ENCODE measurements at places on chromosomes 3 and 15. TPM values are rescaled to one million over a fixed set of nuclear protein-coding genes. Genes with fewer than 3 reads are reported as not detected.

The LMOD3 gene
- 0.41 TPM for total RNA-seq

The RTP1 gene
- 0.41 TPM for total RNA-seq

The GOLGA6L9 gene
- 4.1 TPM for total RNA-seq

GRCh38 chr15:95884276-95884675, 446.2 kb upstream of the NR2F2 start:
- no peak for DNase-seq

DNA sequence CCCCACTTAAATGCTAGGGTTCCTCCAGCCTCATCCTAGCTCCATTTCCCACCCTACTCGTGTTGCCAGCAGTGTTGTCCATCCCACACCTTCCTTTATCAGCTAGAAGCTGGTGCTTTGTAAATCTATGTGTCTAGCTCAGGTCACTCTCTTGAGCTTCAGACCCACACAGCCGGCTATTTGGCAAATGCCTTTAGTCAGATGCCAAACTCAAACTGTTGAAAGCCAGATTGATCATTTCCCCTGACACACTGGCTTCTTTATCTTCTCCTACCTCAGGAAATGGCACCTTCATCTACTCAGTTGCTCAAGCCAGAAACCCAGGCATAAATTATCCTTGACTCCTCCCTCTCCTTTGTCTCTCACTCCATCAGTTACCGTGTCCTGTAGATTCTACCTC, 61.5 kb upstream of the TPM1 start:
- DNase-seq: no peak

DNA sequence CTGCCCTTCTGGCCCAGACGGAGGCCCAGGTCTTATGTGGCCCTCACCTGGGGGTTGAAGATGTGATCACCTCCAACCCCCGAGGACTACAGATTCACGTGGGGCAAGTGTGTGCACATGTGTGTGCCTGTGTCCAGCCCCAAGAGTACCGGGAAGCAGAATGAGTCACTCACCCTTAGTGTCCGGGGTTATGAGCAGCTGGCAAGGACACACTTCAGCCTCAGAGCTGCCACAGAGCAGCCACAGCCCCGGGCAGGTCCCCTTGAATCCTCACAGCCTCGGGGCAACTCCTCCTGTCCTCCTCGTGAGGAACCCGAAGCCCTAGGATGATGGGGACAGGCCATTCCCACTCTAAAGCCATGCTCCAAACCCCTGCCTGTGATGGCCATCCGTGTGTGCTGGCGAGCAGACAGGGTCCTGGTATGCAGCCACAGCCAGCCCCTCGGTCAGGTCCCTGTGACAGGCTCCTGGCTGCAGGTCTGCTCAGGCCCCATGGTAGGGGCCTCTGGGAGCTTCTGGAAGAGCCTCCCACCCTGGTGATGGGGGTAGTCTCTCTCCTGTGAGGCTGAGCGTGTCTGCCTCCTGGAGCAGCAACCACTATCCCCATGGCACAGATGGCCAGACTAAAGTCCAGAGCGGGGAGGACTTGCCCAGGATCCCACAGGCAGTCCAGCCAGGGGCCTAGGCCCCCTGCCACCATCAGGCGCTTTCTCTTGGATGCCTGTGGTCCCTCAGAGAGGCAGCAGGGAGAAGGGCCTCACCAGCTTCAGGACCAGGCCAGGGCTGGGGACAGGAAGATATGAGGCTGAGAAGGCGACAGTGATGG, 852 bp downstream of the STAB1 start:
- no peak for DNase-seq

GRCh38 chr15:89812011-89812846, 2.4 kb downstream of the ANPEP start:
- DNase-seq: peak; percentile 54

DNA sequence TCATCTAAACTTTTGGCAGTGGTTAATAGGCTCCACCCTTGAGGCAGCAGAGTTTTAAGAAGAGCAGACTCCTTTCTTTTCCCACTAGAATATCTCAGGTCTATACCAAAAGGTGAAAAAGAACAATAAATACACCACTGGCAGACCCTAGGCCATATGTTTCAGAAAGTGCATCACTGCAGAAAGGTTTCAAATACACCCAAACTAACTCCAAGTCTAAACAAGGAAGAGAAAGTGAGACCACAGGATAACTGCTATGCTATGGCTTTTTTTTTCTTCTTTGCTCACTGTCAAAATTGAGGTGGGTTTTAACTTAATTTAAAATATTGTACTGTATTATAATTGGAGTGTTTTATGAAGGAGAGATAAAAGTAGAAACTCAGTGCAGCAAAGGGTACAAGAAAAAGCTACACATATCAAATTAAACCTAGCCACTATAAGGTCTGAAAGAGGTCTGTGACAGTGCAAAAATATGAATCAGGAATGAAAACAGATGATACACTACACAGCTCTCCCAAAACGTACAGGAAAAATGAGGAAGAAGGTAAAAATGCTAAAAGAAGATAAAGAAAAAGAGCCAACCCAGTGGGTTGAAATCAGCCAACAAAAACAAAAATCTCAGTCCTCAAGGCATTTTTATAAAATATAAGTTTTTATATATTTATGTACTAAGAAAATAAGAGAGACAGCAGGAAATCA, 8.4 kb downstream of the SNX4 start:
- DNase-seq: no peak

DNA sequence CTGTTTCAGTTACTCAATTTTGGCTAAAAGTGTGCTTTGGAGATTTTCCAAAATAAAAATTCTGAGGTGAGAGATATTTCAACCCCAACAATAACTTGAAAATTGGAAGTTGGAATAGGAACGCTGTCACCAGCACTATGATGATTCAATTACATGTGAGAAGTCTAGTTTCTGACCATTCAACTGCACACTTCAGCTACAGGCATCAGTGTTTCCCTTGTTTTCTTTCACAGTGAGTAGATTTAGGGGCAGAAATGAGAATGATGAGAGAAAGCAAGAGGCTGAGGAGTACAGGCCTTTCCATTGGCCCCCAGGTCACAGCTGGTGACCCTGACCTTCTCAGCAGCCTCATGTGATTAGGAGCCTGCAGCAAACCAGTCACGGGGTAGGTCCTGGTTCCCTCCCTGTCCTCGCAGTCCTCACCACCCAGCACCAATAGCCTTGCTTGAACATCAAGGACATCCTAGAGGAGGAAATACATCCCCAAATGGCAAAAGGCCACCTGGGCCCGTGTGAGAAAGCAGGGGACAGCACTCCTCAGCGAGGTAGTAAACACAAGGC, 10.0 kb upstream of the FILIP1L start:
- DNase-seq: no peak

GRCh38 chr3:128278761-128279600, 125.7 kb downstream of the EEFSEC start:
- DNase-seq: no peak

DNA sequence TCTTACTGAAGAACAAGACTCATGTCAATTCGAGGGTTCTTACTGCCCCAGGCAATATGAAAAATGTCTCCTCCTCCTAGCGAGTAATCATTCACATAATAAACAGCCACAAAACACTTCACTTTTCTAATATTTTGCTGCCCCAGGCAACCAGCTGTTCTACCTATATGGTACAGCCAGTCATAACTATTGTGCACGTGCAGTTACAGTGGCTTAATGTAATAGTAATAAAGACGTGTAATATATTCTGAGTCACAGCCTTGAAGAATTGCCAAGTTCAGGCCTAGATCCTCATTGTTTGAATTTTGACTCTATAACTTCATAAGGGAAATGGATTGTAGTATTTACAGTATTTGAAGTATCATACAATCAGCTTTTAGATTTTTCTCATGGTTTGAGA, 1250.0 kb upstream of the GBE1 start:
- no peak for DNase-seq

GRCh38 chr3:94311651-94312050, 248.8 kb downstream of the NSUN3 start:
- no peak for DNase-seq

- DNase-seq: peak; percentile 37
Measured at GRCh38 chr15:74584779-74585178, 30.9 kb upstream of the CLK3 start.
